SJCRH30 (cell line): ENCODE measurements at places on chromosomes 7 and 10. TPM values are rescaled to one million over a fixed set of nuclear protein-coding genes. Genes with fewer than 3 reads are reported as not detected.

Gene ZEB1
- 61.2 and 77.9 TPM in 2 replicates for total RNA-seq

DNA sequence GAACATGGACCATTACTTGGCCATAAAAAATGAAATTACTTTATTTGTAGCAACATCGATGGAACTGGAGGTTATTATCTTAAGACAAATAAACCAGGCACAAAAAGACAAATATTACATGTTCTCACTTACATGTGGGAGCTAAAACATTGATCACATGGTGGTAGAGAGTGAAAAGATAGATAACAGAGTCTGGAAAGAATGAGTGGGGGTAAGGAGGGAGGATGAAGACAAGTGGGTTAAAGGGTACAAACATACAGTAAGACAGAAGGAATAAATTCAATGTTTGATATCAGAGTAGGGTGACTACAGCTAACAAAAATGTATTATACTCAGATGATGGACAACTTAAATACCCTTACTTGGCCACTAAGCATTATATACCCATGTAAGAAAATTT lies 100.0 kb upstream of the WNT16 start:
- no peak for DNase-seq

DNA sequence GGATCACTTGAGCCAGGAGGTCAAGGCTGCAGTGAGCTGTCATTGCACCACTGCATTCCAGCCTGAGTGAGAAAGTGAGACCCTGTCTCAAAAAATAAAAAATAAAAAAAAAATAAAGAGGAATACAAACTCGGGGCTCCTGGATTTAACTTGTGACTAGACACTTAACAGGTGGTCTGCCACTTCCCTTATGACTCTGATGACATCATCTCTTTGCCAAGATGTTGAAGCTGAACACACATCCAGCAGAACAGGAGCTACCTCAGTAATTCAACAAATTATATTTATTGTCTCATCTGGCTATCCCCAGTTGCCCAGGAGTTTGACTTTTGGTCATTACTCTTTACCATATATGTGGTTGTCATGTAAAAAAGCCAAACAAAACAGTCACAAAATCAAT lies 35.3 kb downstream of the NEUROD6 start:
- no peak for DNase-seq

GRCh38 chr10:91194497-91195179 lies 25.8 kb upstream of the PCGF5 start:
- DNase-seq = no peak

Gene ABHD11
- 11.8 and 13.9 TPM in 2 replicates for total RNA-seq

GRCh38 chr7:108134486-108134885 lies 4.3 kb upstream of the LAMB4 start:
- DNase-seq = no peak

GRCh38 chr10:17216901-17217395 lies 11.1 kb upstream of the VIM start:
- DNase-seq = no peak

Gene CABCOCO1
- total RNA-seq = not detected in 2 replicates

DNA sequence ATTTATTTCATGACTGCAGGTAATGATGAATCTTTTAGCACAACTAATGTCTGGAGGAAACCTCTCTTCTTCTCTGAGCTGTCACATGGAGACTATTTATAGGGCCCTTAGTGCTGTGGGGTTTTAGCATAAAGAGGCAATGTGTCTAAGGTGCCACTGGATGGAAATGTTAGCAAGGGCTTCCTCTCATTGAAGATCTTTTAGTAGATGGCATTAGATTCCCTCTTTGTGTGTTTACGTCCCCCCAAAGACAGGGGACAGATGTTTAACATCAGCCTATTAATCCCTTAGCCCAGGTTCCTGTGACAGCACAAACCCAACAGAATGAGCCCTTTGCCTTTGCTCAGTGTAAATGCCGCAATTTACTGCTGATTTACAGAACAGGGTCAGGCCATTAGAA lies 208.6 kb downstream of the SKAP2 start:
- no peak for DNase-seq

DNA sequence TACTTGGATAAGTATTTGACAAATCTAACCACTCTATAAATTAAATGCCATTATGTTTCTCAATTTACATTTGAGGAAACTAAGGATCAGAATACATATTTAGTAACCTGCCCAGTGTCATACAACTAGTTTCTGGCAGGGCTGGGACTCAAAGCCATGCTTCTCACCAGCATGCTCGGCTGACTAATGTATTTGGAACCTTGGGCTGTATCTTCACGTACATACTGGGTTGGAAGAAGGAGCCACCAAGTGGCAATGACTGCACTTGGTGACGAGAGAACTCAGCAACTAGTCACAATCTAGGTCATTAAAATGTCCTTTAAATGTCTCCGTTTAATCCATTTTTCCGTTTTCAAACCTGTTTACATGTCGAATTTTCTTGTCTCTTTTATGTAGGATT lies 42.9 kb downstream of the CHRM2 start:
- DNase-seq = no peak

DNA sequence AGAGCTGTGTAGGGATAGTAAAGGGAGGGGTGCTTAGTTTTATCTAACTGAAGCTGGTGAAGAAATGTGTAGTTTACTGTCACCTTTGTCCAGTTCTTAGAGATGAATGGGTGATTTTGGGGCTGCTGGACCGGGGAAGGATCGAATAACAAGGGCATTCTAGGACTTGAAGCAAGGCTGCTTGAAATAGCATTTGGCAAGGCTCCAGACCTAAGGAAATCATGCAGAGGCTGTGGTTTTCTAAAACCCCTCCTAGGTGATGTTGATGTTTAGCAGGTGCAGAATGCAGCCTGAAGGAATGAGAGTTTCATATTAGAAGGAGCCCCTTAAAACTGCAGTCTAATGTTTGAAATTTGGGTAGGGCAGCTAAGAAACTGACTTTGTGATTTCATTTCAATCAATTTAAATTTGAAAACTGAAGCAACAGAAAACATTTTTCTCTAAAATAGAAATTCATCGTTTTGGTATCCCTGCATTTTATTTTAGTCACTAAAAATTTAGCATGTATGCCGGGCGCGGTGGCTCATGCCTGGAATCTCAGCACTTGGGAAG lies 68.5 kb downstream of the TET1 start:
- peak; percentile 69 for DNase-seq

Gene MKI67
- total RNA-seq = 84.9 and 90.0 TPM in 2 replicates

Gene CTNNA3
- 2.7 and 2.9 TPM in 2 replicates for total RNA-seq
